GM23338 (cell line): ENCODE measurements at places on chromosomes 7 and 10.

DNA sequence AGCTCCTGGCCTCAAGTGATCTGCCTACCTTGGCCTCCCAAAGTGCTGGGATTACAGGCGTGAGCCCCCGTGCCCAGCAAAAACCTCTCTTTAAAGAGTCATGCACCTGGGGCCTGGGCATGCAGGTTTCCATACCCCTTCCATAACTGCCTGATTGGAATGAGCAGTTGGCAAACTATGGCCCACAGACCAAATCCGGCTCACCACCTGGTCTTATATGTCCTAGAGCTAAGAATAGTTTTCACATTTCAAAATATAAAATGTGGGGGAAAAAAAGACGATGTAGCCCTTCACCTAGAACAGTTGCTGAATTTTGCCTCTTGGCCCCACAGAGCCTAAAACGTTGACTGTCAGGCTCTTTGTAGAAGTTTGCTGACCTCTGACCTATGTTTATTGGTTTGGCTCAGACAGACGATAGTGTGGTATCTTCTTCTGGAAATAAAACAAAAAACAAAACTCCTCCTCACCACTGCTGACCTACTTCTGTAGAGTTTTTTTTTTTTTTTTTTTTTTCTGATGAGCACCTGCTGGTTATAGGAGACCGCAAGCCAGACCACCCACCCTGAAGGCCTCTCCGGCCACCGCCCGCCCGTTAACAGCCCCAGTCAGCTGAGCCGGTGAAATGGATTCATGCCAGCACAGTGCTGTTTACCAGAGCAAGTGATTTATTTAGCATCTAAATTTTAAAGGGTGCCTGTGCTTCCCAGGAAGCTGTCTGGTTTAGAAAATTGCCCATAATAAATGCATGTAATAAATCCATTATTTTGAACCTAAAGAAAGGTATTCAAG lies 33.5 kb upstream of the SFRP5 start:
- DNase-seq, result peak; percentile 57

GRCh38 chr10:70122742-70123141 lies 9.9 kb downstream of the AIFM2 start:
- DNase-seq, result no peak

DNA sequence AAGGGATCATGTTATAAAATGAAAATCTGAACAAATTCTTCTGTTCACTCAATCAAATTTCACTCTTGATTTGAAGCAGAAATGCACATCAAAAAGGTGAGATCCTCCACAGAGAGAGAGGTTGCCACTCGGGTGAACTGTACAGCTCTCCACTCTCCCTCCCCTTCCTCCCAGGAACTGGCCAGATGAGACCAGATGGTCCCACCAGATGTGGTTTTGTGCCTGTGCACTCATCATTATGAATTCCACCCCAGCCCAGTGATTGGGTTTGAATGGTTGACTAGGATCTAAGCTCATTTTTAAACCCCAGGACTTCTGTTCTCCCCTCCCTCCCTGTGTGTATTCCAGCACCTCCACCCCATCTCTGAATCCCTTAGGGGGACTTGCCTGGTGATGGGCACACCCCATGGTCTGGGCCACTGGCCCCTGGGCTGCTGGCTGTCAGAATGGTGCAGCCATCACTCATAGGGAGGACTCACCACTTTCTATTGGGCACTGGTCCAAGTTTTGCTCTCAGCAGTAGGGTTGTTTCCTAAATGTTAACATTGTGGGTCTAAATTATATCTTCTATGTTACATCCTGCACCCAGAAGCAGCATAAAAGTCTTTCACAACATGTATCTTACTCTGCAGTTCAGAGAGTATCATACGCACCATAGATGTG lies 393.1 kb downstream of the TNS3 start:
- DNase-seq, result no peak

DNA sequence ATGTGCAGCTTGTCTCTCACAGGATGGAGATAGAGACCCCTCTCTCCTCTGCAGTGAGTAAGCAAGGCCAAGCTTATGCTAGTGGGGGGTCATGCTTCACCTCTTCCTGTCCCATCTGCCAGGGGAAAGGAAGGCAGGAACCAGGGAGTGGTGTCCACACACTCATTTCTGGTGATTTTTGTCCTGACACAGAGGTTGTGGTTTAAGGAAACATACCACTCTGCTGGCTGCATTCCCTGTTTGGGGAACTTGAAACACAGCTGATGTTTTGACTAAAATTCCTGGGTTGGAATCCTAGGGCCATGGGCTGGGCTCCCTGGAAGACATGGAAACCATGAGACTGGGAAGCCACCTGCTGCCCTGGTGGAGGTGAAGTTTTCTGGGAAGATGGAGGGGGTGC lies 21.4 kb downstream of the C10orf120 start:
- no peak for DNase-seq

- DNase-seq, result peak; percentile 96
These were observed 173.9 kb upstream of the GRM3 start for GRCh38 chr7:86469680-86470295.

GRCh38 chr7:44348300-44348699 lies 22.9 kb upstream of the CAMK2B start:
- DNase-seq, result peak; percentile 79

- peak; percentile 90 for DNase-seq
These were observed 1.1 kb downstream of the MARVELD1 start for GRCh38 chr10:97714401-97715258.

- no peak for DNase-seq
These were observed 3.2 kb downstream of the DENND2A start for GRCh38 chr7:140637400-140637799.

- no peak for DNase-seq
These were observed 38.1 kb upstream of the CPN1 start for GRCh38 chr10:100119726-100120125.

DNA sequence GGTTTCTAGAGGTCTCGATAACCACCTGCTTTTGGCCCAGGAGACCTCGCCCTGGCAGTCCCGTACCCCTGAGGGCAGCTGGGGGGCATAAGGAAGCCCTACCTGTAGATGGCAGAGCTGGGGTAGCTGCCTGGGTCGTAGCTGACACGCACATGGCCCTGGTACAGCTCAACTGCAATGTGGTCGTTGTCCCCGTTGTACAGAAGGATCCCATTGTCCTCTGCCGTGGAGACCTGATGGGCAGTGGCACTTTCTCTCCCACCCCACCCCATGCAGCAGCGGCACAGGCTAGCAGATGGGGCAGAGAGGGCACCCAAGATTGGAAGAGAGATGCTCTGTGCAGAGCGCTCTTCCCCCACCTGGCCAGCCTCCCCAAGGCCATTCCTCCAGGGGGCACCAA lies 172.5 kb downstream of the LCOR start:
- no peak for DNase-seq

DNA sequence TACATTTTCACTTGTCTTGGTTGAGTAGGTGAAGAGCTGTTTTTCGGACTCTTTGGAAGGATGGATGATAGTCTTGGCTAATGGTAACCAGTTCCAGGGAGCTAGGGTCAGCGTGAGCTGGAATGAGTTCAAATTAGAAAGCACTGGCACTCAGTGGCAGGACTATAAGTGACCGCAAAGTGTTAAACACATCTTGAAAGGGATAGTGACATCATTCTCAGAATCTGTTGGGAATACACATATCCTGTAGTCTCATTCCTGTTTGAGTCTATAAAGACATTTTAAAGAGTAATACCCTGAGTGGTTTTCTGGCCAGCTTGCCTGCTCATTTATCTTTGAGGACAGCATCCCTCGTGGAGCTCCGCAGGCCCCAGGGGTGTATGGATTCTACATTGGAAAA lies 56.7 kb upstream of the TMEM248 start:
- no peak for DNase-seq

DNA sequence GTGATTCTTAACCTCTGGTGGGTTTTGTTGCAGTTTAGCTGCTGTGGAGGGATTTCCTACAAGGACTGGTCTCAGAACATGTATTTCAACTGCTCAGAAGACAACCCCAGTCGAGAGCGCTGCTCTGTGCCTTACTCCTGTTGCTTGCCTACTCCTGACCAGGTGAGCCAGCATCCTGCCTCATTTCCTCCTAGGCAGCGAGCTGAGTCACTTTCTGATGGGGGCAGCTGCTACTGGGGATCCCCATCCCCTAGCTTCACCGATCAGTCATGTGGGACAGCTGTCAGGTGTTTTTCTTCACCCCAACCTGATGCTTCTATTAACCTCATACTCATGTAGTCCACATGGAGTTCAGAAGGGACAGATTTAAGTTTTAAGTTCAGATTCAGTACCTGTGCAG lies 21.7 kb upstream of the SMO start:
- no peak for DNase-seq

- DNase-seq, result no peak
These were observed 795.6 kb downstream of the PHTF2 start for GRCh38 chr7:78594156-78594555.

- DNase-seq, result no peak
These were observed 153.7 kb downstream of the SH2D4B start for GRCh38 chr10:80691441-80691840.

DNA sequence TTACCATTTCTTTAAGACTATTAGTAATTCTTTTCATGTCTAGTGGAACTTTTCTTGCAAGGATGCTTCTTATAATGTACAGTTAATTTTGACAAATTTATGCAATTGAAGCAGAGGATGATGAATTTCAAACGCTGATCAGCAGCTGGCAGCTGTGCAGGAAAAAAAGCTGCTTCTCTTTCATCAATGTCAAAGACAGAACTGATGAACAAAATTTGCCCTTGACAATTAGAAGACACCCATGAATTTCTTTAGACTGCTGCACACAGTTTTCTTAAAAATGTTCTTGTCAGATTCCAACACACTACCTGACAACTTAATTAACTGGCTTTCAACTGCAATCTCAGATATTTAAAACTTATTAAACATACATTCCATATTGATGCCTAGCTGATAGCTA lies 138.3 kb downstream of the SKAP2 start:
- no peak for DNase-seq

- DNase-seq, result no peak
These were observed 96.4 kb downstream of the LRRC18 start for GRCh38 chr10:48843198-48843597.

DNA sequence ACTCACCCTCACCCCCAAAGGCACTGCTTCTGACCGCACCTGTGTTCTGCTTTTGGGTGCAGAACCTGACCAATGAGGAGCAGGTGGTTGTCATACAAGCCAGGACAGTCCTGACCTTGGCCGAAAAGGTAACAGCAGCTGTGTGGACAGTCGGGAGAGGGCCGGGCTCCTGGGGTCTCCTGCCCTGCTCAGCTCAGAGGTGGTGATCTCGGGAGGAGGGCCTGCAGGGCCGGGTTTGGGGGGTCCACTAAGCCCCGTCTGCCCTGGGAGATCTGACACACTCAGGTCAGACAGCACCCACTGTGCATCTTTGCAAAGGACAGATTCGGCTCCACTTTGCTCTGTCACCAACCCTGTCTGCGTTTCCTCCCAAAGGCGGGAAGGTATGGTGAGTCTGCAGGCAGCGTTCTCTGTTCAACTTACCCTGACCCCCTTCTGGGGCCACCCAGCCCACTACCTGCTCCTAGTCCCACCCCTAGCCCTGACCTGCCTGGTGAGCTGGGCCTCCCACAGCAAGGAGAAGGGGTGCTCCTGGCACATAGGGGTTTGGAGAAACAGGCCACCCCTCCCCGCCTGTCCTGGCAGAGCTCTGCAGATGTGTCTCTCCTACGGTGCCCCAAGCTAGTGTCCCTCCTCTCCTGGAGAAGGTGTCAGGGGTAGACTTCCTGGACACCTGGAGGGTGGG lies 33.7 kb upstream of the DPYSL4 start:
- DNase-seq, result no peak

DNA sequence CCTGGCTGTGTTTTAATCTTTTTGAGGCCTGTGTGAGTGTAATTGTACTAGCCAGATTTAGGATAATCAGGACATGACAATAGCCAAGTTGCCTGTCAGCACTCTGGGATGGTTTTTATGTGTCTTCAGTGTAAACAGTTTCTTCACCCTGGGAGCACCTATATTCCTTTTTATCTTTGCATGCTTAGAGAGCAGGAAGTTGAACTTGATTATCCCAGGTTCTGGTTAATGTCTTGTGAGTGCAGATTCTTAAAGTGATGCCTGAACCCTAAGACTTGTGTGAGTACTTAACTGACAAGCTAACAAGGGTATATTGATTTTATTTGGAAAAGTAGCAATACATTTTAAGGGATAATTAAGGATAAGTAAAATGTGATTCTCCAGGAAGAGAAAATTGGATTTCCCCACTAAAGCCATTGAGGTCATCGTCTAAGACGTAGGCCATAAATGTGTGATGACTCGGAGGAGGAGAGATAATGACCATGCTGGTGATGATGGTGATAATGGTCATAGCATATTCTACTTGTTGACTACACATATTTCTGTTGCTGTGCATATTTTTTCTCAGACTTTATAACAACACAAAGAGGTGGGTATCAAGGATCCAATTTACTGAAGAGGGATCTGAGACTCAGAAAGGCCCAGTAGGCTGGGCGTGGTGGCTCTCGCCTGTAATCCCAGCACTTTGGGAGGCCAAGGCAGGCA lies 234.7 kb downstream of the CAMK1D start:
- DNase-seq, result no peak

- DNase-seq, result peak; percentile 96
These were observed 9.8 kb downstream of the SAP25 start for GRCh38 chr7:100563809-100564400.

DNA sequence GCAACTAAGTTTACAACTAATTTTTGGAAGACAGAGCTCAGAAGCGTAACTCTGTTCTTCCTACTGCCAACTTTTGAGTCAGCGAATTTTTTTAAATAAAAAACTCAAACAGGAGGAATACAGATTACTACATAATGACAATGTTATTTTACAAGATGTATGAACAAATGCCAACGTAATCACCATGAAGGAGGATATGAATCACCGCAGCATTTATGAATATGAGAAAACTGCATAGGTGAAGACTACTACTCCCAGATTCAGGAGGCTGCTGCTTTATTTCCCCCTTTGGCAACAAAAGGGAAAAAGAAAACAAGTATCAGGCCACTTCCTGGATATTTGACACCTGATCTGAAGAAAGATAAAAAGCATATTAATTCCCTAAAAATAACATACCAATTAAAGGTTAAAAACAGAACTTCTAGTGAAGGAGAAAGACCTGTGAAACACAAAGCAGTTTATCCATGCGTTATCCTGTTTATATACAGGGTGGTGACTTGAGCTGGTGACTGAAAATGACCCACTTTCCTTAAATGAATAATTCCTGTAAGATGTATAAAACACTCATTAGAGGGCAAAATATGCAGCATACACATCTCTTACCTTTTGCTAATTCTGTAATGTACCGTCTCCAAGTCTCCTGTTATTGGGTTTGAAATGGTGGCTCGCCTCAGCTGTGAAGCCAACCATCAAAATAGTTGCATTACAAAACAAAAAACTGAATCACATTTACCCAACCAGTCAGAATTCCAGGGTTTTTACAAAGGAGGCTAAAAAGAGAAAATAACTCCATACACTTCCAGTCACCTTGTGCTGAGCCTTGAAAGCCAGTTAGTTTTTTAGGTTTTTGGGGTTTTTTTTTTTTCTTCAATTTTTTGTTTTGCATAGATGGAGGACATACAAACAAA lies 52.0 kb downstream of the P4HA1 start:
- peak; percentile 70 for DNase-seq

- DNase-seq, result no peak
These were observed 179.4 kb downstream of the CACNA2D1 start for GRCh38 chr7:82263920-82264782.
